ENCODE measurements at places on chromosomes 7 and 10.

DNA sequence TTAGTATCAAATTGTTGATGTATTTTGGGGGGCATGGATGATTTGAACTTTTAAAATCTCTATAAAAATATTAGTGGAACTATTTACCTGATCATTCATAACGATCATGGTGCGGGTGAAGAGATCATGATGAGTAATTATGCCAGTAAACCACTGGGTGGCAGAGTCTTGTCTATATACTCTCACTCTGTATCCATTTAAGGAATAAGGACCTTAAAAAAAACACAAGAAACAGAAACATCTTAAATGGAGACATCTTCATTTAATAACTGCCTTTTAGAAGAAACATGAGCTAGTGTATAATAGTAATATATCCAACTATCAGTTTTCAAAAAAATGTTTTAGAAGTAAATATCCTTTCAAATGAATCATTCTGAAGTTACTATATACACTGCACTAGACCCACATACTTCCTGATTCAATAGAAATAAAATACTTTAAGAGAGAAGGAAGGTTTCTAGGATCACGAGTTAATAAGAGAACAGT is 84.0 kb downstream of the NRBF2 start:
- DNase-seq: peak; percentile 15

- DNase-seq: no peak
These were observed 161.5 kb downstream of the MTERF1 start for GRCh38 chr7:91719008-91719407.

GRCh38 chr7:68547799-68548198 is 1050.5 kb upstream of the AUTS2 start:
- peak; percentile 61 for DNase-seq

DNA sequence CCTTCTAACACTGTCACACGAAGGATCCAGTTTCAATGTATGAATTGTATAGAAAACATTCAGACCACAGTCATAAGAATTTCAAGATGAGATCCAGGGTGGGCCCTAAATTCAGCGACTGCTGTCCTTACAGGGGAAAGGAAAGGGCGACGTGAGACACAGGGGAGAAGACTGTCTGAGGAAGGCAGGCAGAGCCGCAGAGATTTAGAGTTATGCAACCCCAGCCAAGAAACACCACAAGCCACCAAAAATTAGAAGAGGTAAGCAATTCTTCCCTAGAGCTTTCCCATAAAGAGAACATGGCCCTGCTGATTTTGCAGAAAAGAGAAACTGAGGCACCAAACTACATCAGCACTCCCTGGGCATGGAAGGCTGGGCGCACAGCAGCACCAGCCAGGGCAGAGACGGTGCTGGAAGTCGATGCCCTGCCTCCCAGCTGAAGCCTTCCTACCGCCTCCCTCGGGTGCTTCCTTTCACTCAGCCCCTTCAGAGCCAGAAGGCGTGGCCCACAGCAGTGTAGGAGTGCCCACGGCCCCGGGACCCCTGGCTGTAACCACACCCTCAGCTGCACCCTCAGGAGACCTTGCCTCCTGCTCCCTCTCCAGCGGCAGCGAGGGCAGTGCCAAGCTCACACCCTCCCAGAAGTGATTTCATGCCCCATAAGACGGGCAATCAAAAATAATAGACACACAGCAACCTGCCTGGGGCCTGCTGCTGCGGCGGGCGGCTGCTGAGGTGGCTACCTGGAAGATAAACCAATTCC is 81.0 kb upstream of the LRRC4 start:
- no peak for DNase-seq

DNA sequence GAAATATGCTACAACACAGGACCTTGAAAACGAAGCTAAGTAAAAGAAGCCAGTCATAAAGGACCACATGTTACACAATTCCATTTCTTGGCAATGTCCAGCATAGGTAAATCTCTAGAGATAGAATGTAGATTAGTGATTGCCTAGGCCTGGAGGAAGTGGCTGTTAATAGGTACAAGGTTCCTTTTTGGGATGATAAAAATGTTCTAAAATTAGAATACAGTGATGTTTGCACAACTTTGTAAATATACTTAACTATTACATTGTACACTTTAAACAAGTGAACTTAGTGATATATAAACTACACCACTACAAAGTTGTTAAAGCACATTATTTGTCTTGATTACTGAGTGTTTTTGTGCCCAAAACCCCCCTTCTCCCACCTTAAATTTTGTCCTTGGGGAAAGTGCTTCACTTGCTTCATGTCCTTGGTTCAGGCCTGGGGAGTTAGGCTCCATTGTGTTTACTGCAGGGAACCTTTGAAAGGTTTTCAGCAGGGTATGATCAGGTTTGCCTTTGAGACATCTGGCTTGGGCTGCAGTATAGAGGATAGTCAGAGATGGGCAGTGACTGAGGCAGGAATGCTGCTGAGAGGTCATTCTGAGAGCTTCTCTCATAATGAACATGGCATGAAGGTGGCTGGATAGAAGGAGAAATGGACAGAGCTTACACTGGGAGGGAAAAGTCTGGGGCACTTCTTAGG is 1052.6 kb downstream of the REEP3 start:
- DNase-seq: peak; percentile 21

- DNase-seq: no peak
These were observed 38.8 kb downstream of the RPS24 start for GRCh38 chr10:78072504-78072903.
